RCC 7860 (cell line): ENCODE measurements at places on chromosomes 11 and 22.
A peak's percentile ranks its signal among the peaks of the same experiment; 100 is the strongest.

- DNase-seq: no peak
Measured at GRCh38 chr11:94786264-94787126, 18.3 kb downstream of the AMOTL1 start.

- no peak for DNase-seq
Measured at GRCh38 chr11:100061006-100061405, 626.1 kb upstream of the ARHGAP42 start.

DNA sequence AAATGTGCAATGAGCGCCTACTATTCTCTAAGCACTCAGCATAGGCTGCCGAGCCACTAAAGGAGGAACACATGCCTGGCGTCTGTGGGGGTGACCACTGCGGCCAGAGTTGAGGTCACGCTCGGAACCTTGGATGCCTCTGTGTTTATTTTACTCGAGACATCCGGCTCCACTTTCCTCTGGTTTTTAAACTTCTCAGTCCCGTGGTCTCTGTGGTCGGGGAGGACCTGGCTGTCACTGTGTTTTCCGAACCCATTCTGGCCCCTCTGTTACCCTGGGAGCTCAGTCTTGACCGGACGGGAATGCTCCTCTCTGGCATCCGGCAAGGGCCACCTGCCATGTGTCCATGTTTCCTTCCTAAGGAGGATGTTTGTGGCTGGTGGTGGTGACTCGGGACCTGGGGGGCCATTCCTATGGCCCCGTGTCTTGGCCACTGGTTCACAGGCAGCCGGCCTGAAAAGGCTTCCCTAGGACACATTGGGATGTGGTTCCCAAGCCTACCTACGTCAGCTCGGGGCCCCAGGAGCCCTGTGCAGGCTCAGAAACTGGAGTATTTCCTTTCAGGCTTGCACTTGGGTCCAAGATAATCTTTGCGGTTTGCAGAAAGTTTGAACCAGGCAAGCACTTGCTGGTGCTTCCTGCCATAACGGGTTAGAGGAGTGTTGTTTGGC is 46.7 kb upstream of the PARVG start:
- no peak for DNase-seq

GRCh38 chr11:129968591-129969419 is 33.8 kb downstream of the PRDM10 start:
- no peak for DNase-seq

- DNase-seq: no peak
Measured at GRCh38 chr22:39362932-39363331, 13.1 kb downstream of the SYNGR1 start.

- peak; percentile 34 for DNase-seq
Measured at GRCh38 chr11:35632301-35632700, 14.0 kb downstream of the FJX1 start.

- DNase-seq: no peak
Measured at GRCh38 chr22:43707648-43708047, 104.5 kb downstream of the EFCAB6 start.

DNA sequence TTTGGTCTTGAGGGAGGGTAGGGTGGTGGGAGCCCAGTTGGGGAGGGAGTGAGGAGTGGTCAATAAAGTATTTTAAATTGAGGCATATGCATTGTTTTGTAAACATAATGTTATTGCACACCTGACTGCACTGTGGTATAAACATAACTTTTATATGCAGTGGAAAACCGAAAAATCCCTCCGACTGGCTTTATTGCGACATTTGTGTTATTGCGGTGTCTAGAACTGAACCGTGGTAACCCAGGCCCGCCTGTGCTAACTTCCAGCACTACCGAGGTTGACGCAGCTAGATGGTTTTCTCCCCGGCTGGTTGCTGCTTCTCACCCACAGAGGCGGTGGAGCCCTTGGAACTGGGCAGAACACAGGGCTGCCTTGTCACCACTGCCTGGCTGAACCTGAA is 7.6 kb upstream of the RNH1 start:
- no peak for DNase-seq

DNA sequence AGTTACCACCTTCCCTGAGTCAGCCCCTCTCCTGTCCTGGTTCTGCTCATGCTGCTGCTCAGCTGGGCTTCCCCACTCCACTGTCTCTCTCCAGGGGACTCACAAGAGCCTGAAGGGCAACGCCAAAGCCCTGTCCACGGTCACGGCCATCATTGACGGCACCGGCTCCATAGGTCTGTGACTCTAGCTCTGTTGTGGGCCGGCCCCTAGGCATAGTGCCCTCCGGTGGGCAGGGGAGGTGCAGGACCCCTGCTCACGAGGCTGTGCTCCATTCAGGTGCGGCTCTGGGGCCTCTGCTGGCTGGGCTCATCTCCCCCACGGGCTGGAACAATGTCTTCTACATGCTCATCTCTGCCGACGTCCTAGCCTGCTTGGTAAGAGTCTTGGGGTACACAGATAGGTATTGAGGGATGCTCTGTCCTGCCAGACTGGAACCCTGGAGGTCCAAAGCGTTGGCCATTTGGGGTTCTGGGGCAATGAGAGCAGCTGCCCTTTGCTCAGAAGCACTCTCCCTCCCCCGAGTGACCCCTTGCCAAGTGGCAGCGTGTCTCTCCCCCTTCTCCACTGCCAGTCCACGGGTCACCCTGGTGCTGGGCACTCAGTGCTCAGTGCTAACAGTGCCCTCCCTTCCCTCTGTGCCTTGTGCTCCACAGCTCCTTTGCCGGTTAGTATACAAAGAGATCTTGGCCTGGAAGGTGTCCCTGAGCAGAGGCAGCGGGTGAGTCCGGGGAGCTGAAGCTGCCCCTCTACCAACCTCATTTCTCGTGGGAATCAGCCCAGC is 22.4 kb downstream of the SLC37A2 start:
- no peak for DNase-seq

- peak; percentile 93 for DNase-seq
Measured at GRCh38 chr11:115616971-115617370, 112.8 kb upstream of the CADM1 start.

DNA sequence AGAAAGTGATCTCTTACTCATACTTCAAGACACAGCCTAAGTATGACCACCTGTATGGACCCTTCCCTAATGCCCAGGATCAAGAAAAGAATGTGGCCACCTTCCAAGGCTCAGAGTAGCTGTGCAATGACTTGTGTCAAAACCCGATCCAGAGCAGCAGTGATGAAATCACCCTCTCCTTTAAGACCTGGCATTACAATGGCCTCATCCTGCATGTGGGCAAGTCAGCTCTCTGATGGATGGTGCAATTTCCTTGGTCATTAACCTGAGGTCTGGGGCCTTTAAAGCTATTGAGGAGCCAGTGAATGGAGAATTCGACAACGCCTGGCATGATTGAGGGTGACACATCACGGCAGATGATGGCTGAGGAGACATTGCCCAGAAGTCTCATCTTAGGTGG is 9.1 kb upstream of the TUBA8 start:
- DNase-seq: peak; percentile 91

DNA sequence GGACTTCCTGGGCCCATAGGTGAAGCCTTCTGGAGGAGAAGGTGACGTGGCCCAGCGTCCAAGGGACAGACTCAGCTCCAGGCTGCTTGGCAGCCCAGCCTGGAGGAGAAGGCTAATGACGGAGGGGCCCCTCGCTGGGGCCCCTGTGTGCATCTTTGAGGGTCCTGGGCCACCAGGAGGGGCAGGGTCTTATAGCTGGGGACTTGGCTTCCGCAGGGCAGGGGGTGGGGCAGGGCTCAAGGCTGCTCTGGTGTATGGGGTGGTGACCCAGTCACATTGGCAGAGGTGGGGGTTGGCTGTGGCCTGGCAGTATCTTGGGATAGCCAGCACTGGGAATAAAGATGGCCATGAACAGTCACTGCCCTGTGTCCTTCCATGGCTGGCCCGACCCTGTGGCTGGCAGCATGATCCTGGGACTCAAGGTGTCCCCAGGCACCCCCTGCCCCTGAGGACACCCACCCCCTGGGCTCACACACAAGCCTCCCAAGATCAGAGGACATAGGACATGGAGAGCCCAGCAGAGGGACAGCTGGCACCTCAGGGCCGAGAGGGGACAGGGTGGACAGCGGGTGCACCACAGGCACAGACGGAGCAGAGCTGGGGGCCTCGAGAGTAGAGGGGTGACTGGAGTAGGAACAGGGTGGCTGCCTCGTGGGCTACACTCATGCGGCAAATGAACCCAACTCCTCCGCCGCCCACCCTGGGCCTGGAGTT is 10.1 kb downstream of the SIGIRR start:
- no peak for DNase-seq

- DNase-seq: peak; percentile 6
Measured at GRCh38 chr11:66617155-66617834, 865 bp downstream of the RBM14 start.

GRCh38 chr11:63610604-63611394 is 3.4 kb downstream of the PLAAT3 start:
- DNase-seq: no peak

DNA sequence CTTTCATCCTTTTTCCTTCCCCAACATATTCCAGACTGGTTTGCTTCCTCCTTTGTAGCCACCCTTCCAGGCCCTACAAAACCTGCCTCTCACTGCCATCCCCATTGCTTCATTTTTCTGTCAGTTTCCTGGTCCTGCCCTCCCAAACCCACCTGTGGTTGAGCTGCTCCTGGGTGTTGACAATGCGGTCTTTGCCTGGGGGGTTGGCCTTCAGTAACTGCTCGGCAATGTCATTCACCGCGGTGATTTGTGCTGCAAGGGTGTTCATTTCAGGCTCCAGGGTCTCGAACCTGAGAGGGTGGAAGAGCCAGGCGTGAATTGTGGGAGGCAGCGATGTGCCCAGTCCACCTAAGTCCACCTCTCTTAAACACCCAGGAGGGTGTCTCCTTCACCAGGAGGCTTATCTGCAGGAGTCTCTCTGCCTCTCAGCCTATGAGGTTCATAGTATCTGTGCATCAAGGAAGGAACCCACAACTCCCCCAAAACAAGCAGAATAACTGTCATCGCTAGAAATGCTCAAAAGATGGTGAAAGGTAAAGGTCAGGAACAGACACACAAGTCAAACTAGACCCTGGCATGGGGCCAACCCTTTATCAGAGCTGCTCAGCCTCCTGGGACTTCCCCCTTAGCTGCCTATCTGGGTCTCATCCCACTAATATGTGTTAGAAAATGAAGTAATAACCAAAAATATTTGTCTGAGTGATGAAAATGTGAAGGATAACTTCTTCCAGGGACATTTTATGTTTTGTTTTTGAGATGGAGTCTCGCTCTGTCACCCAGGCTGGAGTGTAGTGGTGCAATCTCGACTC is 23.9 kb upstream of the RBM4B start:
- DNase-seq: no peak

- no peak for DNase-seq
Measured at GRCh38 chr22:38774496-38775166, 18.8 kb upstream of the SUN2 start.

- DNase-seq: no peak
Measured at GRCh38 chr11:37963440-37963839, 1365.4 kb upstream of the RAG2 start.

DNA sequence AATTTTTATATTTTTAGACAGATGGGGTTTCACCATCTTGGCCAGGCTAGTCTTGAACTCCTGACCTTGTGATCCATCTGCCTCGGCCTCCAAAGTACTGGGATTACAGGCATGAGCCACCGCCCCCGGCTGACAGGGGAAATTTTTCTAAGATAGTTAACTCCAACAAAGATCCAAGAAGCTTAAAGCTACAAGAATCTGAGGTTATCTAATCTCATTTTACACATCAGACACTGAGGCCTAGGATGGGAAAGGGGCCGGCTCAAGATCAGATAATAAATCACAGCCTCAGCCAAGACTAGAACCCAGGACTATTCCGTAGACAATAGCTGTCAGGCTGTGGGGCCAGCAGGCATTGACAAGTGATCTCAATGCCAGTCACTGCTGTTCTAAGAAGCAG is 94.0 kb downstream of the AMBRA1 start:
- DNase-seq: no peak

GRCh38 chr22:46833228-46833627 is 70.8 kb downstream of the TBC1D22A start:
- DNase-seq: no peak

DNA sequence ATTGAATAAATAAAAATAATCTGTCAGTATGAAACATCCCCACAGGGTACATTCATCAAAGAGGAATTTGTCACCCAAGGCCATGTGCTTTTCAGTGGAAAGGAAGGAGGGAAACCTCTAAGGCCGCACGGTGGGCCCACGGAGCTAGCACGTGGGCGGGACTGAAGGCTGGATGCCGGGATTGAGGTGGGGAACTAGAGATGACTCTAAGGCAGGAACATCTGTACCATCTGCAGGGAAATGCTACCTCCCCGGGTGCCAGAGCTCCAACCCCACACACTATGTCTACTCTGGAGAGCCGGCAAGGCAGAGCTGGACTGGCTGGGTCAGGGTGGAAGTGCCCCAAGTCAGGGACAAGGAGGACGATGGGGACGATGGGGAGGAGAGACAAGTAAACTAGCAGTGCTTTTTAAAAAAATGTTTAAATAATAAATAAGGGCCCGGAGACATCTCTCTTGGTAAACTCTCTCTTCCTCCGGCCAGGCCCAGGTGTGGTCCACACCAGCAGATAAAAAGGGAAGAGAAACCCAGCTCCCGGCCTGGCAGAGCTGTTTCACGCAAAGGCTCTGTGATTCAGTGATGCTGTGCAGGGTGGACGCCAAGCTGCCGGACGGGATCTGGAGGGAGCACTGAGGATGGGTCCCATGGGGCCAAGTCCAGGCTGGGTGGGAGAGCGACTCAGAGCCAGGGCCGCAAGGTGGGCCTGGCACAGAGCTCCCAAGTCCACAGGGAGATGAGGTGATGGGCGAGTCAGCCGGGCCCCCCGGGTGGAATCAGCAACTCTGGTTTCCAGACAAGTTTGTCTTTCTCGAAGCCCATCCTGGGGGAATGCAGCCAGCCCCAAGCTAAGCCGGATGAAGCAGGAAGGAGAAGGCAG is 5.8 kb downstream of the LIF start:
- DNase-seq: no peak

DNA sequence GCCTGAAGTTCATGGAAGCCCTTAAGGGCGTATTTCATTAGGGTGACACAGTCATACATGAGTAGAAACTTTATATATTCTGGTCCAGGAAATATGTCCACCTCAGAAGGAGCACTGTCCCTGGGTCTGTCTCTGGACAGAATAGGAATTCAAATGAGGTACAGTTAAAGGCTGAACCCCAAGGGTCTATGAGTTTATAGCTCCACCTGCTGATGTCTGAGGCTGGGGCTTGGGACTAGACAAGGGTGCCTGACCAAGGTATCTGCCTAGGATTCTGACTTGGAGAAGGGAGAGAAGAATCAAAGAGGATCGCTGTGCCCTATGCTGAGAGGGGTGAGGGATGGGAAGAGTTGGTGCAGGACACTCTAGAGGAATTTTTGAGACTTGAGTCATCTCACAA is 14.9 kb downstream of the HEPHL1 start:
- no peak for DNase-seq

- DNase-seq: no peak
Measured at GRCh38 chr11:46445920-46446771, 54.6 kb upstream of the CHRM4 start.

- DNase-seq: peak; percentile 4
Measured at GRCh38 chr11:112025707-112026106, 499 bp downstream of the DLAT start.

DNA sequence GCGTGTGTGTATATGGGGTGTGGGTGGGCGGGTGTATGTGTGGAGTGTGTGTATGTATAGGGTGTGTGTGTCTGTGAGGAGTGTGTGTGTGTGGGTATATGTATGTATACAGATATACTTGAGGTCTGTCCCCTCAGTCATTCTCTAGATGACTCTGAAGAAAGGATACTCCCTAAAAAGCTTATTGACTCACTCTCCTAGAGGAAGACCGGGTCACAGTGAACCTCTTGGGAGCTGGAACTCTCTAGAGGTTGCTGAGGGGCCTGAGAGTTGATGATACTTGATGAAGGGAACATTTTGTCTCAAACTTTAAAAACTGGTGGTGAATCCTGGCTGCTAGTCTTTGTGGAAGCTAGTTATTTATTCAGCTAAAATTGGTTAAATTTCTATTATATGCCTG is 15.1 kb downstream of the STX3 start:
- no peak for DNase-seq

- no peak for DNase-seq
Measured at GRCh38 chr11:78081583-78081982, 1.9 kb upstream of the NDUFC2 start.
